ENCODE measurements at places on chromosomes 13 and 19.

DNA sequence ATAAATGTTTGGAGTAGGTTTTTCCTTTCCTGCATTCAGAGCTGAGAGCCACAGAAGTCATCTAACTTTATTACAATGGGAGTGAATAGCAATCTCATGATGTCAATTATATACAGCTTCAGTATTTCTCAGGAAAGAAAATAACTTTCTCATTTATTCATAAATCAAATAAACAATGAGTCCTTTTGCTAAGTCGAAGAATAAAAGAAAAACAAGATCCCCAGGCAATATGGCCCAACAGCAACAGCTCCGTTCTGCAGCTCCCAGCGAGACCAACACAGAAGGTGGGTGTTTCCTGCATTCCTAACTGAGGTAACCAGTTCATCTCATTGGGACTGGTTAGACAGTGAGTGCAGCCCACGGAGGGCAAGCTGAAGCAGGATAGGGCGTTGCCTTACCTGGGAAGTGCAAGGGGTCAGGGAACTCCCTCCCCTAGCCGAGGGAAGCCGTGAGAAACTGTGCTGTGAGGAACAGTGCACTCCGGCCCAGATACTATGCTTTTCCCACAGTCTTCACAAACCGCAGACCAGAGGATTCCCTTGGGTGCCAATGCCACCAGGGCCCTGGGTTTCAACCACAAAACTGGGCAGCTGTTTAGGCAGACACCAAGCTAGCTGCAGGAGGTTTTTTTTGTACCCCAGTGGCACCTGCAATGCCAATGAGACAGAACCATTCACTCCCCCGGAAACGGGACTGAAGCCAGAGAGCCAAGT is 128.2 kb downstream of the SLITRK1 start:
- H3K27me3 ChIP-seq = no peaks in the 10 kb centered on the region
- no peak for DNase-seq
- H3K27ac ChIP-seq = no peak overlapping the region

- no peak overlapping the region for H3K27ac ChIP-seq
- no peaks in the 10 kb centered on the region for H3K4me1 ChIP-seq
- DNase-seq = no peak
- H3K36me3 ChIP-seq = peaks cover 28% of the 10 kb centered on the region
Measured at GRCh38 chr19:55099557-55100506, 17.6 kb downstream of the PPP1R12C start.

GRCh38 chr19:41957838-41958366 is 1.2 kb downstream of the RABAC1 start:
- no peaks in the 10 kb centered on the region for H3K36me3 ChIP-seq
- peak; percentile 48 for DNase-seq
- peak overlapping the region; percentile 90 for H3K4me3 ChIP-seq
- peak overlapping the region; percentile 67 for H3K27ac ChIP-seq
- no peaks in the 10 kb centered on the region for H3K27me3 ChIP-seq

DNA sequence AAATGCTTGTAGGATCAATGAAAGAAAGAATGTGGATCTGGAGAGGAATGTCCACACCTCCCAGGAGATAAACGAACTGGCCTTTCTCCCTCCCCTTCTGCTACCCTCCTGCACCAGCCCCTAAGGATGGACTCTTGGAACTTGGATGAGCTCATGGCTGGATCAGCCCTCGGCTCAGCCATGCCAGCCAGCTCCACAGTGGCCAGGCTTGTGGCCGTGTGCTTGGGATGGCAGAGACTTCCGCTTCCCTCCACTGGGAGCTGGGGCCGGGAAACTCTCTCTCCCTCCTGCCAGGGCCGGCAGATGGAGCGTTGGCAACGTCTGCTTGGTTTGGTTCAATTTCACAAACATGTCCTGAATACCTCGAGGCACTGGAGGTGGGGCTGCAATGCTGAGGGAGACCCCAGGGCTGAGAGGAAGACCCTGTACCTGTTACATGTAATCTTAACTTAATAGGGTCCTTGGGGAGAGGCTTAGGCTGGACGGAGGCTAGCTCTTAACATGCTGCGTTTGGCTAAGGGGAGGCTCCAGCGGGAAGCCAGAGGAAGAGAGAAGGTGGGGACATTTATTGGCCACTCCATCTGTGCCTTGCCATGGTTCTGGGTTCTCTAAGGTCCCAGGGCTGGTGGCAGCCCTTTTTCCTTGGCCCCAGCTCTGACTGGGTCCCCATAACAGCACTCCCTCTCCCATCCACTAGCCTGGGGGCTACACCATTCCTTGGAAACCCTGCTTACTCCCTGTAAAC is 152.5 kb downstream of the IER2 start:
- no peak overlapping the region for H3K4me3 ChIP-seq
- no peak for DNase-seq
- peaks cover 49% of the 10 kb centered on the region for H3K27me3 ChIP-seq
- H3K4me1 ChIP-seq = no peaks in the 10 kb centered on the region

DNA sequence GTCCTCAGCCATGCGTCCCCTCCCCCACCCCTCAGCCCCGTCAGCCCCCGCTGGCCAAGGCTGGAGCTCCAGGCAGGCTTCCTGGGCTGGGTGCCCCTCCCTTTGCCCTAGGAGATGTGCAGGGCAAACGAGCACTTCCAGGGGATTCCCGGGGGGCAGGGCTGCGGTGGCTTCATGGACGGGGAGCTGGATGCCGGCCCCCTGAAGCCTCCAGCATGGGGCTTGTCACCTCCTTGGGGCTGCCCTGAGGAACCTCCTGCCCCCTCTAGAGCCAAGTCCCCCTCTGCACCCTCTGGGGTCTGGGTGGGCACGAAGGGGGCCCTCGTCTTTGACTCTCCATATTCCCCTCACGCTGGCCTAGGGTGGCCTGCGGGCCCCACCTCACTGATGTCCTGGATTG is 25.4 kb upstream of the SLC7A10 start:
- no peaks in the 10 kb centered on the region for H3K36me3 ChIP-seq
- no peaks in the 10 kb centered on the region for H3K4me1 ChIP-seq
- no peaks in the 10 kb centered on the region for H3K27me3 ChIP-seq
- no peak for DNase-seq
- no peak overlapping the region for H3K4me3 ChIP-seq

- H3K36me3 ChIP-seq = no peaks in the 10 kb centered on the region
- H3K27me3 ChIP-seq = peaks cover 20% of the 10 kb centered on the region
- peaks cover 10% of the 10 kb centered on the region for H3K4me1 ChIP-seq
- peak overlapping the region; percentile 78 for H3K4me3 ChIP-seq
- no peak for DNase-seq
- no peak overlapping the region for H3K27ac ChIP-seq
Measured at GRCh38 chr13:112605531-112605990, 17.6 kb upstream of the TUBGCP3 start.

DNA sequence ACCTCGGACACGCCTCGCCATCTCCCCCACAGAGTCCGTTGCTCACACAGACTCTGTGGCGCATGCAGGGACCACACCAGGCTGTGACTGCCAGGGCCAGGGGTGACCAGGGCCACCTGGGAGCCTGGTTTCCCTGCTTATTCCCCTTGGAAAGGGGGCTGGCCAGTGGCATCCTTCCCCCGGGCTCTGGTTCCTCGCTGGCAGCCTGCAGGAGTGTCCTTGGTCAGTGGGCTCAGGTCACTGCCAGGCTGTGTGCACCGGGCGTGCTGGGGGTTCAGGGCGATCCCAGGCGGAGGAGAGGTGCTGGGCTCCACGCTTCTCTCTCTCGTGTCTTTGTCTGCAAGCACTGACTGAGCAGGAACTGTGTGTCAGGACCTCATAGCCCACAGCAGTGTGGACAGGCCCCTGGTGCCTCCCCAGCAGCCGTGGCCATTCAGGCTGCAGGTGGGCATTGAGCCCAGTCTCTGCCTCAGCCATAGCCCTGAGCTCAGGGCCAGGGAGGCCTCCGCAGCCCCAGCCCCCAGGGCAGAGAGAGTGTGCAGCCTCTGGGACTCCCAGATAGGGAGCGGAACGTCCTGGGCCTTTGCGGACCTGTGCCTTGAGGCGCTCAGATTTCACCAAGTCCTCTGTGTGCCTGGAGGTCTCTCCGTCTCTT is 6.5 kb downstream of the PIAS4 start:
- H3K4me1 ChIP-seq = peaks cover 17% of the 10 kb centered on the region
- no peak overlapping the region for H3K4me3 ChIP-seq
- H3K27me3 ChIP-seq = no peaks in the 10 kb centered on the region
- no peak overlapping the region for H3K27ac ChIP-seq
- no peaks in the 10 kb centered on the region for H3K36me3 ChIP-seq

DNA sequence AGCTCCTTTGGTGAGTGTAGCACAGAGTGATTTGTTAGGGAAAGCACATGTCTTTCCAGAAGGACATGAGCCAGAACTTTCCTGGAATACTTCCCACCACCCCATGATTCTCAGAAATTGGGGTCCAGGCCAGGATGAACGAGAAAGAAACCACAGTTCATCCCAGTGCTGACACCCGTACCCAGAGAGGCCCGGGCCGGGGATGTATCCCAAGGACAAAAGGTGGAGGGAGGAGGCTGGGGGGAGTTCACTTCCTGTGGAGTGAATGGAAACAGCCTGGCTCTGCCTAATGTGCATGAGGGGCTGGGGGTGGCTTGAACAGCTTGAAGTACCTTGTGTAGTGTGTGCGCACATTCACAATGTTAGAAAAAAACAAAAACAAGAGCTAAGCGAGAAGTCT is 47.5 kb downstream of the CDADC1 start:
- no peak overlapping the region for H3K4me3 ChIP-seq
- no peak for DNase-seq
- H3K27ac ChIP-seq = no peak overlapping the region
- peaks cover 7% of the 10 kb centered on the region for H3K4me1 ChIP-seq
- H3K36me3 ChIP-seq = peaks cover 4% of the 10 kb centered on the region

DNA sequence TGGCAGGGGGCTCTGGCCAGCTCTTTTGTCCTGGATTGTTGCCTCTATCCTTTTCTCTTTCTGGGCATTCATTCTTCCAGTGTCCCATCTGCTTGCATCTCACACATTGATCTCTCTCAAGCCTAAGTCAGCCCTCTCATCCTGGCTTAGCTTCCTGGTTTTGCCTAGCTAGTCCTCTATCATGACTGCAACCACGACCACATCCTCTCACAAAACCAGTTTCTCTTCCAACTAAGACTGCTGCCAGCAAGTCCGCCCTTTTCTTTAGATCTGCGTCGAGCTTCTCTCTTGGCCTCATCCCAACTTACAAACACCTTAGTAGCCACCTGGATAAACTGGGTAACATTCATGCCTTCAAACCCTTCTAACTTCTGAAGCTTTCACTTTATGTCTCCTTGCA is 212.2 kb upstream of the HTR2A start:
- H3K27me3 ChIP-seq = no peaks in the 10 kb centered on the region
- no peak overlapping the region for H3K4me3 ChIP-seq
- H3K4me1 ChIP-seq = peaks cover 3% of the 10 kb centered on the region
- no peak overlapping the region for H3K27ac ChIP-seq
- DNase-seq = no peak
- H3K36me3 ChIP-seq = no peaks in the 10 kb centered on the region

DNA sequence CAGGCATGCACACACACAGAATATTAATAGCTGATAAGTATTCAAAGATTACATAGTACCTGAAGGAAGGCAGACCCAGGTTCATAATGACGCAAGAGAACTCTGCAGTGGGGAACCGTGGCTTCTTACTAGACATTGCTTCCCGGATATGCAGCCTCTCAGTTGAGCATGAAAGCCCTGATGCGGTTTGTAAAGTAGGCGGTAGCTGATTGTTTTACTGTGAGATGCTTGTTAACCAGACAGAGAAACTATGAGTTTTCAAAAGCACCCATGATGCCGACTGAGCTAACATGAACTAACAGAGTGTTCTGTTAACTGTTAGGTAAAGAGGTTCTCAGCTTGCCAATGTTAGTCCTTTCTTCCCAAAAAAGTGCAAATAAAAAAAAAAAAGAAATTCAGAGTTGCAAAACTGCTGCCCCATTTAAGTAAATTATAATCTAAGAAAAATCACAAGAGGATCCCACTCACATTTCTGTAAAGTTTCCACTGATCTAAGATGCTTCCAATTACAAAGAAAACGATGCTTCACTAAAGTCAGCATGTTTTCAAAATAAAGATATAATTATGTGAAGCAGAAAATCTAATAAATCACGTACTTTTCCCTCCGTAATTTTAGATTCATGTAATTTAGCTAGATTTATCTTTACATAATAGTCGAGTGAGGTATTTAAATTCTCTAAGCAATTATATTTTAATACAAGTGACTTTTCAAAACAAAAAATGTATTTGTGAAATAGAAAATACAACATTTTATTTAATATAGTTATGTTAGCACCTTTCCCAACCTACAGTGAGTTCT is 2.2 kb downstream of the FLT1 start:
- DNase-seq = peak; percentile 22
- no peaks in the 10 kb centered on the region for H3K36me3 ChIP-seq
- peak overlapping the region; percentile 74 for H3K4me3 ChIP-seq
- peak overlapping the region; percentile 60 for H3K27ac ChIP-seq
- peaks cover 35% of the 10 kb centered on the region for H3K4me1 ChIP-seq

- no peak overlapping the region for H3K4me3 ChIP-seq
- H3K36me3 ChIP-seq = no peaks in the 10 kb centered on the region
- H3K27me3 ChIP-seq = peaks cover 9% of the 10 kb centered on the region
- no peaks in the 10 kb centered on the region for H3K4me1 ChIP-seq
- no peak overlapping the region for H3K27ac ChIP-seq
- no peak for DNase-seq
Measured at GRCh38 chr13:97411984-97412383, 22.0 kb upstream of the RAP2A start.

DNA sequence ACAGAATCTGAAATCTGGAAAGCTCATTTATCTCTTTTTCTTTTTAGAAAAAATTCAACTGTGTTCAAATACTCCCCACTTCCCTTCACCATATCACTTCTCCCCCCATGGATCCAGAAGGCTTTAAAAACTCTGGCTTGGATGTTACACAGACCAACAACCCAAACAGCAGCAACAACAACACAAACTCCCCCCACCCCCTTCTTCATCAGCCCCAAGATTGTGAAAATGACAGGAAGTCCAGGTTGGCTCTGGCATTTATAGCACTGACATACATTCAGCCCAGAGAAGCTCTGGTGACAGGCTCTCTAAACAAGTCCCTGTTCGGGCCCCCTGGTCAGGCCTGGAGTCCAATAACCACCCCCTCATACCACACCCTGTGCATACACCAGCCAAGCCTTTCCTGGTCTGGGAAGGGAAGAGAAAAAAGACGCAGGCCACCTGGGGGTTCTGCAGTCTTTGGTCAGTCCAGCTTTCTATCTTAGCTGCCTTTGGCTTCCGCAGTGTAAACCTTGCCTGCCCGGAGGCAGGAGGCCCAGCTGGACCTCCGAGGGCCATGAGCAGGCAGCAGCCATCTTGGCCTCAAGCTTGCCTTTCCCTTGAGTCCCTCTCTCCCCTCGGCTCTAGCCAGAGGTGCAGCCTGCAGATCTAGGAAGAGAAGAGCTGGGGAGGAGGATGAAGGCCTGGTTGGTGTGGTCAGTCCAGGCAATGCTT is 6.8 kb downstream of the CDX2 start:
- H3K4me3 ChIP-seq = no peak overlapping the region
- H3K27me3 ChIP-seq = peaks cover 83% of the 10 kb centered on the region
- no peak for DNase-seq
